ENCODE measurements at places on chromosomes 4 and X.

GRCh38 chrX:146264763-146265375 is 447.2 kb downstream of the SLITRK2 start:
- no peak for DNase-seq

GRCh38 chrX:145178268-145178667 is 69.0 kb upstream of the SPANXN1 start:
- DNase-seq = no peak

GRCh38 chr4:149166876-149167275 is 648.8 kb downstream of the IQCM start:
- DNase-seq = no peak

GRCh38 chr4:61583696-61584095 is 383.6 kb downstream of the ADGRL3 start:
- no peak for DNase-seq

DNA sequence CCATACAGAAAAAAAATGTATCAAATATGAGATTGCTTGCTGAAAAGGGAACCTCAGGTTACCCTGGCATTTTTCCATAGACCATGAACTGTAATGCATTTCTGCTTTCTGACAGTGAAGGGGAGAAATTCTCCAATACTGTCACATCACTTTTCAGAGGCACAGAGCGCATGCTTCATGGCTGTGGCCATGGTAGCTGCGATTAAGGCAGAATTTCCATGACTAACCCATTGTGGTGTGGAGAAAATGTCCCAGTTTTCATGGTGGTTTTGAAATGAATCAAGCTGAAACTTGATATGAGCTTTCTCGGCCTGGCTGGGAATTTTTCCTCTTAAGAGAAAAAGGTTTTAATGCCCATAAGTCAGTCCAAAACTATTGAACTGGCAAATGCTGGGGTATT is 39.5 kb upstream of the MAP3K15 start:
- no peak for DNase-seq

- no peak for DNase-seq
These were observed 10.4 kb downstream of the PRSS48 start for GRCh38 chr4:151287409-151287808.

GRCh38 chrX:107710617-107711391 is 64.8 kb downstream of the TSC22D3 start:
- no peak for DNase-seq

DNA sequence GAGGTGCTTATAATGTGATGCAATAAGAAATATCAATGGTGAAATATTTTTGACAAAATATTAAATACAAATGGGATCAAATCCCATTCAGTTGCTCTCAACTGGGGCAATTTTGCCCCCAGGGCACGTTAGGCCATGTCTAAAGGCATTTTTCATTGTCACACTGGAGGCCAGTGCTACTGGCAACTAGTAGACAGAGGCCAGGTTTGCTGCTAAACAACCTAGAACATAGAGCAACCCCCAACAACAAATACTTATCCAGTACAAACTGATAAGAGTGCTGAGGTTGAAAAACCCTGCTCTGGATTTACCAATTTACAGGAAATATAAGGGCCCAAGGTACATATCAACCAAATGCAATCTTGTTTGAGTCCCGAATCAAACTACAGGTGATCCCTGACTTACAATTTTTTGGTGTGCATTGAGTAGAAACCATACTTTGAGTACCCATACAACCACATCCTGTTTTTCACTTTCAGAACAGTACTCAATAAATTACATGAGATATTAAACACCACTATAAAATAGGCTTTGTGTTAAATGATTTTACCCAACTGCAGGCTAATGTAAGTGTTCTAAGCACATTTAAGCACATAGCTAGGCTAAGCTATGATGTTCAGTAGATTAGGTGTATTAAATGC is 237.5 kb downstream of the HNRNPD start:
- DNase-seq = no peak

GRCh38 chr4:109977854-109978501 is 65.3 kb downstream of the EGF start:
- no peak for DNase-seq

GRCh38 chrX:124467202-124467601 is 120.8 kb downstream of the SH2D1A start:
- DNase-seq = no peak

DNA sequence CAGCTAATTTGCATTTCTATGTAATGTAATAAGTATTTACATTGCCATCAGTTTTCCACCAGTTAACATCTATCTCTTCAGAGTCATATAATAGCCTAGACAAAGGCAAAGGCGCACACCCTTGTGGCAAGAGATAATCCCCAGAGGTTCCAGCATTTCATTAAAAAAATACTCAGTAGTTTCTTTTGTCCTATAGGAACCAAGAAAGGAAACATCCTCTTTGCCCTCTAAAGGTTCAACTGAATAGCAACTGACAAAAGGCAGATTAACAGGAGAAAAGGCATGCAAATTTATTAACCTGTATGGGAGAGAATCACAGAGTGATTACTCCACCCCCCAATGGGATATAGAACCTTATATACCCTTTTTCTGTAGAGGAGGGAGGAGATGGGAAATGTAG is 48.4 kb downstream of the MAGEB17 start:
- no peak for DNase-seq

- no peak for DNase-seq
These were observed 37.8 kb downstream of the SEPTIN6 start for GRCh38 chrX:119655125-119655524.

DNA sequence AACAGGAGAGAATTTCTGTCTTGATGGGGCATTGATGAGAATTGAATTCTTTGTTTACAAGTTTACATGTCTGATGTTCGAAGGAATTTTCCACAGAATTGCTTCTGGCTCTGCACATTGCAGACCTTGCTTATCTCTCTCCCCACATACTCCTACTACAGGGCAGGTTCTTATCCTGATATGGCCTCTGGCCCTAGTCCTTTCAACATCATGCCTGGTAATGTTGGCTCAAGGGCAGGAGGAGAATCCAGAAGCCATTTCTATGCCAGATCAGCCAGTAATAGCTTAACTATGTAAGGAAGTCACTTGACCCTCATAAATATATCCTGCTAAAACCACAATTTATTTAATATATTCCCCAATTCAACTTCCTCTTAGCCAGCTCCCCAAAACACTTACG is 24.3 kb upstream of the TSPAN5 start:
- DNase-seq = no peak

GRCh38 chr4:17033768-17034181 is 135.3 kb upstream of the LDB2 start:
- DNase-seq = no peak

DNA sequence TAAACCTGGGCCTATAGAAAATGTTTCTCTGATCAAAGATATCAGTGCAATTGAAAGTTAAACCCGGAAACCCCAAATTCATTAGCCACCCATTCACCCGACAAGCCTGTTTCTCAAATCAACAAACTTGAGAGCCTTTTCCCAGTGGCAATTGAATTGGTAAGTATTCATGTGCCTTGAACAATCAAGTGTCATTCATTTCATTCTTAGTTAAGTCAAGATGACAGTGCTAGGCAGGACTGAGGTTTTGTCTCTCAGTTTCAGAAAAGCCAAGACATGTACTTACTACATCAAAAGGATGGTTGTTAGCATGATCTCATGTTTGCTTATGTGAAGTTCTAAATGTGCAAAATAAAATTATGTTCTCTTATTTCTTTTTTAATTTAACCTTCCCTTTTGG is 32.3 kb downstream of the CC2D2A start:
- DNase-seq = no peak

- DNase-seq = no peak
These were observed 20.4 kb downstream of the ADGRL3 start for GRCh38 chr4:61220556-61220955.

DNA sequence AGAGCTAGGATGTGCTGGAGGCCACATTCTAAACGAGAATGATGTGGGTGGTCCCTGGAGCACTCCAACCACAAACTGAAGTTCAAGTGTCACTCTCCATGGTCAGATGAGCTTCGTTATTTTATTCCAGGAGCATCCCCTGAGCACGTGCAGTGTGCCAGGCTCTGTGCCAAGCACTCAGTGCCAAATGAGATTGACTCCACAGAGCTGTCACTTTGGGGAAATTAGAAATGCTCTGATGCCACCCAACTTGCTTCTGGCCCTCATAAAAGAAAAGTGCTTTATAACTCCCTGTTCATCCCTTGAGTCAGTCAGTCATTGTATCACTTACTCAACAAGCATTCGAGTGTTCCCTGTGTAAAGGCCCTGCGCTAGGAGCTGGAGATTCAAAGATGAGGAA is 91.2 kb downstream of the RTL5 start:
- no peak for DNase-seq

DNA sequence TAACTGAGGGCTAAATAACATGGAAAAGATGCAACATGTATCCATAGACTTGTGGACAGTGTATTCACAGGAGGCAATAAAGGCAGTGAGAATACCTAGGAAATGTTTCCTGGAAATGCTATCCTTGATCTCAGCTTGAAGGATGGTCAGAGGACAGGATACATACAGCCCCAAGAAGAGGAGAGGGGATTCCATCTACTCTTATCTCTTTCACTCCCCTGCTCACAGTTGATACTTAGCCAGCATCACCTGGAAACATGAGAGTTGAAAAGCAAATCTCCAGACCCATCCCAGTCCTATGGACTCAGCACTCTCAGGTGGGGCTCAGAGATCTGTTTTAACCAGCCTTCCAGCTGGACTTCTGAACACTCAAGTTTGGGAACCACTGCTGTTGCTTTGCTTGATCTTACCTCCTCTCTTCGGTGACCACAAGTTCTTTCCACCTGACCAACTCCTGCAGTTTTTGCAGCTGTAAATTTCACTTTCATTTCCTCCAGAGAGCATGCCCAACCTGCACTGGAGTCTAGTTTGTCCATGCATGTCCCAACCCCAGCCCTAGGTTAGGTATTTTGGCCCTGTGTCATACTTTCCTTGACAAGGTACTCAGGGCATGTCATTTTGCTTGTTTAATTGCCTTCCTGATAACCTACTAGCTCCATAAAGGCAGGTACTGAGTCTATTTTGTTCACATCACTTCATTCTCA is 10.4 kb downstream of the RELL1 start:
- no peak for DNase-seq

DNA sequence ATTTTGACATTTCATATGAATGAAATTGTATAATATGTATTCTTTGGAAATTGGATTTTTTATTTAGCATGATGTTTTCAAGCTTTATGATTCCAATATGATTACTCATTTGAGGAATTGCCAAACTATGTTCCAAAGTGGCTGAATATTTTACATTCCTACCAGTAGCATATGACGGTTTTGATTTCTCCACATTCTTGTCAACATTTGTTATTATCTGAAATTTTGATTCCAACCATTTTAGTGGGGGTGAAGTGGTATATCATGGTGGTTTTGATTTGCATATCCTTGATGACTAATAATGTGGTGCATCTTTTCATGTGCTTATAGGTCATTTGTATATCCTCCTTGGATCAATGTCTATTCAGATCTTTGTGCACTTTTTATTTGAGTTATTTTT is 2.6 kb upstream of the BEX1 start:
- no peak for DNase-seq

DNA sequence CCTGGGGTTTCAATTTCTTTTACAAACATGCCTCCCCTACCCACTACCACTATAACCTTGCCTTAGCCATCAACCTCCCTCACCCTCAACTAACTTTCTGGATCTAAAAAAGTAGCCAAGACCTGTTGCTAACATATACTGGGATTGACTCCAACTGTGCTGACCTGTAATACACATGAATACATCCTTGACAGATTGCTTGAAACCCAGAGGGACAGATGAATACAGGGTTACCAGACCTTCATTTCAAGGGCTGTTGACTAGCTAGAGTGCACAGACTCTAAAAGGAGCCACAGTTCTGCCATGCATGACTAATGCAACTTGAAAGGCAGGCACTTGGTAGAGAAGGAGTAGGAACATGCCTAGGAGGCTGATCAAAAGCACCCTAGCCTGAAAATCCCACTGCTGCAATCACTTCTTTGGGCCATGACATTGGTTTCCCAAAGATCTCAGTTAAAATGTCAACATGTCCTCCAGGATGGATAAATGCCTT is 121.0 kb downstream of the PCDH19 start:
- no peak for DNase-seq

DNA sequence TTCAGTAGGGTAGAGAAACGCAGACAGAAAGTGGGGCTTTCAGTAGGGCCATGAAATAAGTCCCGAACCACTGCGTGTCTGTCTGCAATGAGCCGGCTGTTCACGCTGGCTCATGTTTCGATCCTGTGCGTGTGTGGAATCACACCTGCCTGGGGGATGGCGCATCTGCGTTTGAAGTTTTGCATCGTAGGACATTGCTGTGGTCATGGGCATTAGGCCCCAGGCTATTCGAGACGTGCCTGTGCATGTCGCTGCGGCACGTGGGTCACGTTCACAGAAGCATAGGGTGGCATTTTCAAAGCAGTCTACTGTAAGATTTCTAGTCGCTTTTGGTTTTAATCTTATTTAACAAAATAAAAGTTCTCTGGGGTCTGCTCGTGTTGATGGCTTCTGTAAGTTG is 25.5 kb upstream of the HGFAC start:
- no peak for DNase-seq

- no peak for DNase-seq
These were observed 24.0 kb upstream of the RPL34 start for GRCh38 chr4:108596344-108596743.

DNA sequence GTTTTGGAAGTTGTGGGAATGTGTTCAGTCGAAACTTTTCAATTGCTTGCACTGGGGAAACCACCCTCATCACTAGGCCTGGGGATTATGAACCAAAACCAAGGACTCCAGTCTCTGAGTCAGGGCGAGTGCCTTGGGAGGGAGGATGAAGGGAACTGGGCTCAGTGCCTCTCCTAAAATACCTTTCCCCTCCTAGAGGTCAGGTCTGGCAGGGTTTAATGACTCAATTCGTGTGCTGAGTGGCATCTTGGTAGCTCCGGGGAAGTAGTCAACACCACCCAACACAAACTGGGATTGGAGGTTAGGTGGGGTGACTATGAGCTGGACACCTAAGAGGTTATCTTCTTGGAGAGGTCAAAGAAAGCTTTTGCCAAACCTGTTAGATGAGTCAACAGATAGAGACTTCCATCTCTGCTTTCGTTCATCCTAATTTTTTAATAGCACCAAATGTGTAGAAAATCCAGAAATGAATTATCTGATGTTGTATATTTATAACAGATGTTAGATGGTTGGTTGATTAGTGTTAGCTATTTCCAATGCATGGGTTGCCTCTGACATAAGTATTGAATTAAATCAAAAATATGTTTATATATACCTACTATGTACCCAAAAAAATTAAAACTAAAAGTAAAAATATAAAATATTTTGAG is 202.8 kb downstream of the SHROOM3 start:
- no peak for DNase-seq
